ENCODE measurements at places on chromosomes 13 and 19.

DNA sequence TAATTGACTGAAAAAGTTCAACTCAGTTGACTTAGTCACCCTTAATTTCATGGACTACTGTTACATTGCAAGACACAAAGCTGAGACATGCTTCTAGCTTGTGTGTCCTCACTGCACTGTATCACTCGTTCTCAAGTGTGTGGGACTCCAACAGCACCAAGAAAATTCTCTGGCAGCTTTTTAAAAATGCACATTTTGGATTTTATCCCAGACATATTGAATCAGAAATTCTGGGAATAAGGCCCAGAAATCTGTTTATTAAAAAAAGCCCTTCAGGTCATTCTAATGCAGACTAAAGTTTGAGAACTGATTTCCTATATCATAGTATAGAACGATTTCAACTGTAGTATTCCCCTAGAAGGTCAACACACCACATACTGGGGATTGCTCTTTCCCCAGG is 1485.3 kb downstream of the PCDH9 start:
- no peak for DNase-seq

DNA sequence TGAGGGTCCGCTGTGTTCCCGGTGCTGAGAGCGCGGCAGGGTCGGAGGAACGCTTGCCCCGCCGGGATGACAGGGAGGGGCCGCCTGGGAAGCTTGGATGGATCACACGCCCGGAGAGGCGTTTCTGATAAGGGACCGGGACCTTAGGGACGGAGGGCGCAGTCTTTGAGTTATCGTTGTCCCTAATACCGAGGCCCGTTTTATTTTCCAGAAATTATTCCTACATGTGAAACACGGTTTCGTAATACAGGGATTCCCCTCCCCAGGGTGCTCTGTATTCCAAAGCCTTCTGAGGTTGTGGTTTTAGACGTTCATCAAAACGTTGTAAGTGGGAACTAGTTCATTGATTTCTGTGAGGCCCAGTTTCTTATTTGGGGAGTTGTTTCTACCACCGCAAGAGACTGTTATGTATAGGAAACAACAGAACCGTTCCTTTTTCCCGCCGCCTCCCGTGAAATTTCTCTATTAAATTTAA is 752 bp downstream of the PDCD5 start:
- peak; percentile 27 for DNase-seq

- DNase-seq: no peak
These were observed 452.7 kb downstream of the TSHZ3 start for GRCh38 chr19:30896554-30896953.

DNA sequence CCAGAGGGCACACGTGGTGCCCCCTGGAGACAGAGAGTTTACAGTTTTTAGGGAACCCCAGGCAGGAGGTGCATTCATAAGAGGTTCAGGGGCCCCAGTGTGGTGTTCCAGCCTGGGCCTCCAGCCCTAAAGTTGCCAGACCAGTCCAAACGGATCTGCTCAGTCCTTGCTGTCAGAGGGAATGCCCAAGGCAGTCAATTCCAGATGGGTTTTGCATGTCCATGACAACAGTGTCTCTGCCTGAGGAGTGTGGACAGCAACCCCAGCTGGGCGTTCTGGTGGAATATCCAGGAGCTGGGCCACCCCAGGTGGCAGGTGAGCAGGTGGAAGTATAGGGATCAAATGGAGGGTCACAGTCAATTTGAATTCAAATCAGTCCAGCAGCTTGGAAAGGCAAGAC is 25.3 kb downstream of the FBXO27 start:
- no peak for DNase-seq

- DNase-seq: peak; percentile 51
These were observed 1707.6 kb upstream of the SLC10A2 start for GRCh38 chr13:104773775-104774174.

DNA sequence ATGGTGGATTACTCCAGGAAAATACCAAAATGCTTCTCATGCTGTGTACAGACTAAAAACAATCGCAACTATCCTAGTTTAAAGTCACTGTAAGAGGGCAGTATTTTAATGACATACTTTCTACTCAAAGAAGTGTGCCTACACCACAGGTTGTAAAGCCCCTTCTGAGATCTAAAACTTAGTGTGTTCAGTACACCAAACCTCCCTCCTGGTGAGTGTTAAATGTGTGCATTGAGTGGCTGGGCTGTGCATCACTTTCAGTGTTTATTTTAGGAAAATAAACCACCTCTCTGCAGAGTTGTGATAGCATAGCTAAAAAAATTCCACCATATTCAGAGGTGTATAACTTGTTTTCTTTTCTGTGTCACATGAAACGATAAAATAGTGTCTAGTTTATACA is 263.7 kb downstream of the DACH1 start:
- no peak for DNase-seq

DNA sequence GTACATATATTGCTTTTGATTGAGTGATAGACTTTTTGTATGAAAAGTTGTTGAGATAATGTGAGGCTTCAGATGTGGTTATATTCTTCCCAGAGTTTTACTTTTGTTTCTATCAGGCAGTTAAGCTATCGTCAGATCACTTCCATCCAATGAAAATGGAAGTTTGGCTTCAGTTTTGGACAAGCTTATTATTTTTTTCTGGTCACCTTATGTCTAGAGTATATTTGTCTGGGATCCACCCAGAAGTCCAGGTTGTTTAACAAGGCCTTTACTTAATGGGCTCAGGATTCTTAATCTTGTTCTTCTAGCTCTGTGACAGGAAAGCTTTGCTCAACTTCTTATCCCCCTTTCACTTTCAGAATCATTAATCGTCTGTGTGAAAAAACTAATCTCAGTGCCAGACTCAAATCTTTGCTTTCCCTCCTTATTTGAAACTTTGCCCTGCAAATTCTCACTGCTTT is 150.9 kb downstream of the PDS5B start:
- peak; percentile 23 for DNase-seq

DNA sequence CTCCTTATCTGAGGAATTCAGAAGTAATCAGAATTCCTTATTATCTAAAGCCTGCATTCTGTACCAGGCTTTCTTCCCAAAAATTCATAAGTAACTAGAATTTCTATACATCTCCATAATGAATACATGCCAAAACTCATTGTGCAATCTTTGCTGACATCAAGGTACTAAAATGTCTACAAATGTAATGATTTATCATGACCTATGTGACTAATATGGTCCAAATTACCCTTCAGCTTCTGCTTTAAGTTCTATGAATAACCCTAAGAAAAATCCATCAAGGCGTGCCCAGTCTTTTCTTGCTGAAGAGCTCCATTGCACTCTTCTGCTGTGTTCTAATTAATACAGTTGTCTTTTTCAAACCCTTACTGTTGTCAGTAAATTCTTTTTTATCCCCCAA is 58.5 kb upstream of the SLITRK1 start:
- no peak for DNase-seq

GRCh38 chr13:21641629-21642028 is 29.2 kb upstream of the FGF9 start:
- DNase-seq: no peak

GRCh38 chr19:51541458-51542357 is 10.2 kb upstream of the SIGLEC6 start:
- no peak for DNase-seq

GRCh38 chr19:1566392-1567115 is 1.6 kb downstream of the MEX3D start:
- peak; percentile 75 for DNase-seq

DNA sequence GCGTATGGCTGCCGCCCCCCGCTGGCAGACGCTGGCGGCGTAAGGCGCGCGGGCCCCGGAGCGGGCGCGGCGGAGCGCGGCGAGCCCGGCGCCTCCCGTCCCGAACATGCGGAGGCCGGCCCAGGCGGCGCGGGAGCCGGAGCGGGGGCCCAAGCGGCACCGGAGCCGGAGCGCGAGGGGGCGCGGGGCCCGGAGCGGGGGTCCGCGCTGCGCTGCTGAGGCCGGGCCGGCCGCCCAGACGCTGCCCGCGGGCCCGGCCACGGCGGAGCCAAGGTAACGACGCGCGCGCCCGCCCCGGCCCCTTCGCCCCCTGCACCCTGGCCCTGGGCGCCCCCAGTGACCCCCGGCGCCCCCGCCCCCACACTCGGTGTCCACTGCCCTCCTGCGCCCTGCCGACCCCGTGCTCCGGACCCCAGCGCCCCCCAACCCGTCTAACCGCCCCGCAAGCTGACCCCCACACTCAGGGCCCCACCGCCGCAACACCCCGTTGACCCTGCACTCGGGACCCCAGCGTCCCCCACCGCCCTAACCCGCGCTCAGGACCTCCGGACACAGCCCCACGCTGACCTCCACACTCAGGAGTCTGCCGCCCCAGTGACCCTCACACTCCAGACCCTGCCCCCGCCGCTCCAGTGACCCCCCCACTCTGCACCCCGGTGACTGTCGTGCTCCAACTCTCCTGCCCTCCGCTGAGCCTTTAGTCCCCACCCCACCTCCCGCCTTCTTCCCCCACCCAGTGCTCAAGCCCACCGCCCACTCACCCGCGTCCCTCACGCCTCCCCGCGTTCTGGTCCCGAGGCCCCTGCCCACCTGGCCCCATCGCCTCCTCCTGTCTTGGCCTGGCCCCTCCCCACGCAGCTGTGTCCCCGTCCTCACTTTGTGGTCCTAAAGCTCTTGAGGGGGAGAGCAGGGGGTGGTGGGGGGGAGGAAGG is at the start of gene CSNK1G2:
Gene CSNK1G2 (plus strand): TSS at position 27 of the 932 bp plus-strand sequence. CDS start 28,601 bp downstream, outside the sequence.
- DNase-seq: no peak

GRCh38 chr19:12140545-12141404 is 625 bp upstream of the ZNF20 start:
- DNase-seq: peak; percentile 90
